ENCODE measurements at places on chromosomes 1 and 21.

- no peak for DNase-seq
These were observed 1.1 kb upstream of the RPRD2 start for GRCh38 chr1:150362721-150363425.

DNA sequence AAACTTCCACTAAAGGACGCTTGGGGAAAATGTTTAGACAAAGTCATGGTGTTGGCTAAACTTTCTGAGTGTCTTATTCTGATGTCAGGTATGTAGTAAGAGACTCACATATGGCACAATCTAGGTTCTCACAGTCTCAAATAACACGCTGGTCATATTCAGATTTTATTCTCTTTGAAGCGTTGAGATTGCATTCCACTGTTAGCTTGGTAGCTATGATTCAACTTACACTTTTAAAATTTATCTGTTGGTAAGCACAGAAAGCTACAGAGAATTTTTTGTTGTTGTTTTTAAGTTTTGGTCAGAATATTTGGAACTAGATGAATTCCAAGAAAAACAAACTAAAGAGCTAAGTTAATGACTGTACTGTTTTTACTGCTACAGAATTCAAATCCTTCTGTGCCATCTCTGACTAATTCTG is 126.7 kb downstream of the PRRX1 start:
- DNase-seq: no peak

- DNase-seq: no peak
These were observed 15.5 kb upstream of the PSMB2 start for GRCh38 chr1:35656863-35657232.

DNA sequence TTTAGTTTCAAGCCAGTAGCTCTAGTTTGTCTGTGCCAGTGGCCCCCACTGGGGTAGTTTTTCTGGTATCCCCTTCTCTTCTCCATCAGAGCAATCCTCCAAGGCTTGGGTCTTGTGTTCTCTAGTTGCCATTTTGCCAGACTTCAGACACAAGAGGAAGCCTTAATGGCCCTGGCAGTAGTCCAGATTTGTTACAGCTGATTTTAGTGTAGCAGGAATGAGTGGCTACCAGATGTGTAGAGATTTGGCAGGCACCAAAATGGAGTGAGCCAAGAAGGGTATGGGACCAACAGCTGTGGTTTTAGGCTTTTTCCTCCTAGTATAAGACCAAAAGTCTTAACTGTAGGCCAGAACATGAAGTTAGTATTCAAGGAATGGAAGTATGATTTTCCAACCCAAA is 56.8 kb downstream of the ACP6 start:
- no peak for DNase-seq

GRCh38 chr1:35569936-35570335 is 3.2 kb upstream of the TFAP2E start:
- DNase-seq: no peak

GRCh38 chr1:156437037-156437867 is 63.3 kb downstream of the MEF2D start:
- no peak for DNase-seq

Measured in activated naive CD4-positive, alpha-beta T cell treated with Interleukin-2 at 50 U/mL for 16 hours (primary cell).